ENCODE measurements at places on chromosomes 1 and 21. TPM values are rescaled to one million over a fixed set of nuclear protein-coding genes. Genes with fewer than 3 reads are reported as not detected.
A peak's percentile ranks its signal among the peaks of the same experiment; 100 is the strongest.

- no peaks in the 10 kb centered on the region for H3K36me3 ChIP-seq
- no peak overlapping the region for H3K27ac ChIP-seq
- peaks cover 35% of the 10 kb centered on the region for H3K27me3 ChIP-seq
Measured at GRCh38 chr21:37921091-37921490, 4.8 kb upstream of the KCNJ6 start.

DNA sequence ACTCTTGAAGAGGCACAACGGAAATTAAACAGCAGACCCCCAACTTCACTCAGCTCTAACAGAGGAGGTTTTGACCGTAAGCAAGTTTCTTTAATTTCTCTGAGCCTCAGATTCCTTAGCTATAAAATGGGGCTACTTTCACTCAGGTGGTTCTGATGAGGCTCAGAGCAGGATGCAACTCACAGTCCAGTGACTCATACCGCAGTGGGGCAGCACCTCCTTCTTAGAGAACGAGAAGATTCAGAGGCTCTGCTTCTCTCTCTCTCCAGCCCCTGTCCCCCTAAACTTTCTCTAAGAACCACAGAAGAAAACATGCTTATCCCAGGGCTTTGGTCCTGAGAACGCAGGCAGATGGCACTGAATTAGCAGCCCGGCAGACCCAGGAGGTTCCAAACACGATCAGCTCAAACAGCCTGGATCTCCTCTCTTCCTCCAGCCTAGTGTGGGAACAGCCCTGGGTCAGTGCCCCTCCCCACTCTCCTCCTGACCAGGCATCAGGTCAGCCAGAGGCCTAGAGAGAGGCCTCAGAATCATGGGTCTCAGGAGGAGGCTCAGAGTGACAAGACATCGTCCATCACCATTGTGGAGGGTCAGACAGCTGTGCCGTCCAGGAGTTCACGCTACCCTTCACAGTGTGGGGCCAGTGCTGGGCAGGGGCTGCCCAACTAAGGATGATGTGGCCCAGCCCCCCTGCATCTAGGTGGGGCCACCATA lies 433.0 kb downstream of the PTPRU start:
- no peak overlapping the region for H3K4me3 ChIP-seq
- no peaks in the 10 kb centered on the region for H3K36me3 ChIP-seq
- H3K27ac ChIP-seq, result no peak overlapping the region
- no peak for DNase-seq

- no peak overlapping the region for H3K27ac ChIP-seq
- H3K4me3 ChIP-seq, result no peak overlapping the region
- no peaks in the 10 kb centered on the region for H3K27me3 ChIP-seq
- DNase-seq, result no peak
- peaks cover 8% of the 10 kb centered on the region for H3K4me1 ChIP-seq
- no peaks in the 10 kb centered on the region for H3K36me3 ChIP-seq
Measured at GRCh38 chr1:84823991-84824390, 69.0 kb downstream of the LPAR3 start.

- DNase-seq, result no peak
- no peaks in the 10 kb centered on the region for H3K27me3 ChIP-seq
- H3K27ac ChIP-seq, result no peak overlapping the region
- peaks cover 13% of the 10 kb centered on the region for H3K4me1 ChIP-seq
Measured at GRCh38 chr21:36178349-36178748, 21.7 kb downstream of the DOP1B start.

- H3K36me3 ChIP-seq, result no peaks in the 10 kb centered on the region
- no peaks in the 10 kb centered on the region for H3K27me3 ChIP-seq
- no peak for DNase-seq
- no peaks in the 10 kb centered on the region for H3K4me1 ChIP-seq
Measured at GRCh38 chr1:242219298-242219901, 220.5 kb upstream of the MAP1LC3C start.

DNA sequence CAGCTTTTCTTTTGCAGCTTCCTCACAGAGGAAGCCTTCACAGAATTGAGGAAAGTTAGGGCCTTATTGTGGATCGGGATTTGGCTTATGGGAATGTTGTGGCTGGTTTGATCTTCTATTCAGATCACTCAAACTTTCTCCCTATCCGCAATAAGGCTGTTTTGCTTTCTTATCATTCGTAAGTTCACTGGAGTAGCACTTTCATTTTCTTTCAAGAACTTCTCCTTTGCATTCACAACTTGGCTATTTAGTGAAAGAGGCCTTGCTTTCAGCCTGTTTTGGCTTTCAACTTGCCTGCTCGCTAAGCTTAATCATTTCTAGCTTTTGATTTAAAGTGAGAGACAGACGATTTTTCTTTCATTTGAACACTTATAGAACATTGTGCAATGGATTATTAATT lies 181.9 kb upstream of the B3GALT2 start:
- peak overlapping the region; percentile 60 for H3K4me3 ChIP-seq
- no peaks in the 10 kb centered on the region for H3K36me3 ChIP-seq
- no peak for DNase-seq

DNA sequence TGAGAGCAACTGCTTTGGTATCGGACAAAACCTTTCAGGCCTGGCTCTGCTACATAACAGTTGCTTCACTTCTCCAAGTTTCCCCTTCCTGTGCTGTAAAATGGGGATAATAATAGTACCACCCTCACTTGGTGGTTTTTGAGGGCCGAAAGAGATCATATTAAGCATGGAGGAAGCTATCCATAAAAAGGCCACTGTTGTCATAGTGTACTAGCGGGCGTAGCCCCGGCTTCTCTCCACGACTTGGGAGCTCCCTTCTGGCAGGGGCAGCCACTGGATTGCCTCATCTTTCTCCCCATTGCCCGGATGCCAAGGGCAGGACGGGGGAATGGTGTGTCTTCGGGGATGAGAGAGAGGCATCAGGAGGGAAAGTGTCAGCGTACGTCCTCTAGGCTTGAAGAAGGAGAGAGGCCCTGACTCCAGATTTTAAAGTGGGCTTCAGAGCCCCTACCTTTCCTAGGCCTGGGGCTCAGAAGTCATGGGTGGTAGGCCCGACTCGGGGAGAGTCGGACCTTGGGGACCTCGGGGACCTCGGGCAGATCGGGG lies 548 bp upstream of the MFSD2A start:
- H3K27ac ChIP-seq, result peak overlapping the region; percentile 89
- peak overlapping the region; percentile 92 for H3K4me3 ChIP-seq
- no peaks in the 10 kb centered on the region for H3K27me3 ChIP-seq
- peaks cover 29% of the 10 kb centered on the region for H3K4me1 ChIP-seq
- no peak for DNase-seq

GRCh38 chr1:15883326-15883725 lies 35.8 kb downstream of the SPEN start:
- no peak for DNase-seq
- H3K4me1 ChIP-seq, result peaks cover 64% of the 10 kb centered on the region
- H3K36me3 ChIP-seq, result peaks cover 28% of the 10 kb centered on the region
- peak overlapping the region; percentile 84 for H3K27ac ChIP-seq
- no peaks in the 10 kb centered on the region for H3K27me3 ChIP-seq

- H3K36me3 ChIP-seq, result no peaks in the 10 kb centered on the region
- no peak overlapping the region for H3K27ac ChIP-seq
- no peak overlapping the region for H3K4me3 ChIP-seq
- no peaks in the 10 kb centered on the region for H3K4me1 ChIP-seq
- DNase-seq, result no peak
- H3K27me3 ChIP-seq, result no peaks in the 10 kb centered on the region
Measured at GRCh38 chr1:82317671-82318070, 516.9 kb downstream of the ADGRL2 start.

Gene KMO
- total RNA-seq, result 0.18 TPM

DNA sequence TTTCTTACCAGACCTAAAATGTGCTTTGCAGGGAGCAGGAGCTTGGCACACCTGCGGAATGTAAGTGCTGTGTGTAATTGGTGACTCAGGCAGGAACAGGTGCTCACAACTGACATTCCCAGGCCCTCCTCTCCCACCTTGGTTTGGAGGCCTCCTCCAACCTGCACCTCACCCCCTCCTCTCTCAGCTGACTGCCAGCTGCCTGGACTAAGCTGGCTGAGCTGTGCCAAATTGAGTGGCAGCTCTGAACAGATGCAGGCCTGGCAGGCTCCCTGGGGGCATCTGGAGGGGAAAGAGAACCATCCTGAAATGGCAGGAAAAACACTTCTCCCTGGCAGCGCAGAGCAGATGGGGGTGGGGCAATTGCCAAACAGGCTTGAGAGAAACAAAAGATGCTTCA lies 91.7 kb upstream of the PGBD5 start:
- DNase-seq, result no peak
- no peaks in the 10 kb centered on the region for H3K4me1 ChIP-seq
- H3K27me3 ChIP-seq, result peaks cover 25% of the 10 kb centered on the region
- no peaks in the 10 kb centered on the region for H3K36me3 ChIP-seq
- no peak overlapping the region for H3K4me3 ChIP-seq

GRCh38 chr1:79657951-79658658 lies 651.6 kb upstream of the ADGRL4 start:
- H3K36me3 ChIP-seq, result no peaks in the 10 kb centered on the region
- no peaks in the 10 kb centered on the region for H3K4me1 ChIP-seq
- no peak overlapping the region for H3K27ac ChIP-seq
- H3K4me3 ChIP-seq, result no peak overlapping the region

- peak overlapping the region; percentile 80 for H3K4me3 ChIP-seq
- H3K27me3 ChIP-seq, result no peaks in the 10 kb centered on the region
- peak; percentile 88 for DNase-seq
Measured at GRCh38 chr1:36160949-36161485, 5.1 kb downstream of the MAP7D1 start.

Gene TMEM269
- total RNA-seq, result 0.32 TPM

- H3K36me3 ChIP-seq, result no peaks in the 10 kb centered on the region
- peaks cover 15% of the 10 kb centered on the region for H3K4me1 ChIP-seq
- DNase-seq, result peak; percentile 63
- H3K4me3 ChIP-seq, result peak overlapping the region; percentile 56
- no peaks in the 10 kb centered on the region for H3K27me3 ChIP-seq
Measured at GRCh38 chr1:53367503-53368313, 39.8 kb upstream of the LRP8 start.

Gene LCE3E
- total RNA-seq, result not detected

Gene S1PR1
- 66.4 TPM for total RNA-seq

DNA sequence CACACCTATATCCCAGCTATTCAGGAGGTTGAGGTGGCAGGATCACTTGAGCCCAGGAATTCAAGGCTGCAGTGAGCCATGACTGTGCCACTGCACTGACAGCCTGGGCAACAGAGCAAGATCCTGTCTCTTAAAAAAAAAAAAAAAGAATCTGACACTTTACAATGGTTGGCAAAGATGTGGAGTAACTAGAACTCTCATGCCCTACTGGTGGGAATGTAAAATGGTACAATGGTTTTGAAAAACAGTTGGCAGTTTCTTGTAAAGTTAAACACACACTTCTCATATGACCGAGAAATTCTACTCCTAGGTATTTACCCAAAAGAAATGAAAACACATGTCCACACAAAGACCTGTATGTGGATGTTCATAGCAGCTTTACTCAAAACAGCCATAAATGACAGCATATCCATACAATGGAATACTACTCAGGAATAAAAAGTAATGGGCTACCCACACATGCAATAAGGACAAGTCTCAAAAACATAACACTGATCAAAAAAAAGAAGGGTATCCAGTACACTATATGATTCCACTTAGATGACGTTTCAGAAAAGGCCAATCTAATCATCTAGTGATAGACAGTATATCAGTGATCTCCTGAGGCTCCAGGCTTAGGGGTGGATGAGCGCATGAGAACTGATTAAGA lies 58.1 kb downstream of the HLCS start:
- H3K4me1 ChIP-seq, result peaks cover 7% of the 10 kb centered on the region
- no peaks in the 10 kb centered on the region for H3K27me3 ChIP-seq
- DNase-seq, result no peak

Gene TMPRSS3
- total RNA-seq, result 123 TPM

DNA sequence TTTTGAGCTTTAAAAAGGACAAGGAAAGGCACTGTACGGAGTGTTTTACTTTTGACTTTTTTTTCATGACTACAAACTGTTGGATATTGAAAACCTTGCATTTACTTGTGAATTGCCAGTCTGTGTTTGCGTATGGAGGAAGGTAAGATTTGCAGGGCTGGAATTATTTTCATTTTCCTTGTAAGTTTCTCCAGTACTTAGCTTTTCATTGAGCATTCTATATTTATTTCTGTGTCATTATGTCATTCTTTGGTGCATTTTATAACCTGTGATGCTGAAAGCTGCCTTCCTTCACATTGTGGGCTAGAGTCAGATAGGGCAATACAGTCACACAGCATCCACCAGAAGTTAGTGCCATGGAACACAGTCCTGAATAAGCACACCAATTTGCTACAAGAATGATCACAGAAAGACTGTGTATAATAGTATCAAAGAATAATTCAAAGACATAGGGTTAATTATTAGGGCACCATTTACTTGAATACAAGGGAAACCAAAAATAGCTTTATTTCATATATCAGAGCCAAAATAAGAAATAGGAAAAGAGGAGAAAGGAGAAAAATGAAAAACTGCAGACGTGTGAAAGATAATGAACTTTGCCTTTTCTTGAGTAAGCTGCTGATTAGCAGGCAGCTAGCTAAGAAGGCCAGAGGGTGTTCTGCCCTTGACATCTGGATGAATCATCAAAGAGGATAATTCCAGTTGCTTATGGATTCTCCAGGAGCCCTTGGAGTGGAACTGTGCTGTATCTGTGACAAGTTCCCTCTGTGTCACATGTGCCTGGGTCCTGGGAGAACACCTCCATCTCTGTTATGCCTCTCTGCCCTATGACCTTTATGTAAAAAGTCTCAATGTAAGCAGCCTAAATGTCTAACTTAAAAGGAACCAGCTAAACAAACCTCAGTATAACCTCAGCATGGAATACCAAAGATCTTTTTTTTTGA lies 8.0 kb upstream of the FAM20B start:
- H3K27me3 ChIP-seq, result peaks cover 2% of the 10 kb centered on the region
- no peak overlapping the region for H3K27ac ChIP-seq
- H3K4me1 ChIP-seq, result no peaks in the 10 kb centered on the region
- H3K36me3 ChIP-seq, result no peaks in the 10 kb centered on the region
- no peak overlapping the region for H3K4me3 ChIP-seq

Gene SYTL1
- 77.7 TPM for total RNA-seq

- no peak for DNase-seq
- peaks cover 32% of the 10 kb centered on the region for H3K27me3 ChIP-seq
- no peak overlapping the region for H3K4me3 ChIP-seq
- peaks cover 4% of the 10 kb centered on the region for H3K4me1 ChIP-seq
- H3K36me3 ChIP-seq, result no peaks in the 10 kb centered on the region
Measured at GRCh38 chr1:20381045-20381641, 90.5 kb downstream of the VWA5B1 start.

Gene ITLN2
- total RNA-seq, result not detected

- H3K27ac ChIP-seq, result no peak overlapping the region
- no peak overlapping the region for H3K4me3 ChIP-seq
- no peaks in the 10 kb centered on the region for H3K4me1 ChIP-seq
- no peaks in the 10 kb centered on the region for H3K36me3 ChIP-seq
- H3K27me3 ChIP-seq, result peaks cover 6% of the 10 kb centered on the region
- DNase-seq, result no peak
Measured at GRCh38 chr1:14608308-14608707, 9.8 kb downstream of the KAZN start.

Gene ANGEL2
- 44.2 TPM for total RNA-seq

GRCh38 chr1:154552036-154552435 lies 6.4 kb downstream of the UBE2Q1 start:
- peaks cover 50% of the 10 kb centered on the region for H3K36me3 ChIP-seq
- no peak for DNase-seq
- no peak overlapping the region for H3K4me3 ChIP-seq
- peaks cover 24% of the 10 kb centered on the region for H3K4me1 ChIP-seq
- H3K27me3 ChIP-seq, result no peaks in the 10 kb centered on the region

Gene CACHD1
- total RNA-seq, result 2.2 TPM

Measured in activated CD8-positive, alpha-beta T cell treated with anti-CD3 and anti-CD28 coated beads for 36 hours (primary cell).